ENCODE measurements at places on chromosomes 3 and 15.
A peak's percentile ranks its signal among the peaks of the same experiment; 100 is the strongest.

DNA sequence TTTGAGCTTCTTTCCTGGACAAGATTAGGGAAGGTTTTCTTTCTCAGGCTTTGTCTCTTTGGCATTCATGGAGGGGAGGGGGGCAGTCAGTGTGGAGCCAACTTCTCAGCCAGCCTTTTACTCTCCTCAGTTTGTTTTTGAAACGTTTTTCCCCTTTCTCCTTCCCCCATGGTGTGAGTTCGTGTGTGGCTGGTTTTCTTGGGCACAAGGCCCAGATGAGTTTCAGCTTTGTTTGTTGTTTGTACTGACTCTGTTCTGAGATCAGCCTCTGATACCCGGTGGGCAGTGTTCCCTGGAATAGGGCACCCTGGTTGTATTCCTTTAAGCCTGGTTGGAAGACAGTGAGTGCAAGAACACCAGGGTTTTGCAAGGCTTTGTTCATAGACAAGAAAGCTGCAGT, 168.2 kb upstream of the RARB start:
- no peak for DNase-seq

DNA sequence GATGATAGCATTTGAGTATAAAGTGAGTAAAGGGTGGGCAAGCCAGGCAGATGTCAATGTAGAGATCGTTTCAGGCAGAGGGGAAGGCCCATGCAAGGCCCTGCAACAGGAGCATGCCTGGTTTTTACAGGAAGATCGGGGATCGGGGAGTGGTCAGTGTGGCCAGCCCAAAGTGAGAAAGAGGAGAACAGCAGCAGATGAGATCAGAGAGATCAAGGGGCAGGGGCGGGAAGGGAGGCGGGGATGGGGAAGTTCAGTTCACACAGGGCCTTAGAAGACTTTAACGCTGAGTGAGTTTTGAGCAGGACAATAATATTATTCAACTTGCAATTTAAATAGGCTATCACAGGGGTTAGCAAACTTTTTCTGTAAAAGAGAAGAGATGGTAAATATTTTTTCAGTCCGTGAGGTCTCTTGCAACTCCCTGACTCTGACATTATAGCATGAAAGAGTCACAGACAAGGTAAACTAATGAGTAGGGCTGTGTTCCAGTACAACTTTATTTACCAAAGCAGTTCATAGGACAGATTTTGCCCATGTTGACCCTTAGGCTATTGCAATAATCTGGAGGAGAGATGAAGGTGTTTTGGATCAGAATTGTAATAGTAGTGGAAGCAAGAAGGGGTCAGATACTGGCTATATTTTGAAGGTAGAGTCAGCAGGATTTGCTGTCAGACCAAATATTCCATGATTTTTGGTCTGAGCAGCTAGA, 12.4 kb upstream of the CD47 start:
- DNase-seq, result no peak

- DNase-seq, result peak; percentile 49
These were observed 9.7 kb downstream of the EOMES start for GRCh38 chr3:27712136-27713077.

DNA sequence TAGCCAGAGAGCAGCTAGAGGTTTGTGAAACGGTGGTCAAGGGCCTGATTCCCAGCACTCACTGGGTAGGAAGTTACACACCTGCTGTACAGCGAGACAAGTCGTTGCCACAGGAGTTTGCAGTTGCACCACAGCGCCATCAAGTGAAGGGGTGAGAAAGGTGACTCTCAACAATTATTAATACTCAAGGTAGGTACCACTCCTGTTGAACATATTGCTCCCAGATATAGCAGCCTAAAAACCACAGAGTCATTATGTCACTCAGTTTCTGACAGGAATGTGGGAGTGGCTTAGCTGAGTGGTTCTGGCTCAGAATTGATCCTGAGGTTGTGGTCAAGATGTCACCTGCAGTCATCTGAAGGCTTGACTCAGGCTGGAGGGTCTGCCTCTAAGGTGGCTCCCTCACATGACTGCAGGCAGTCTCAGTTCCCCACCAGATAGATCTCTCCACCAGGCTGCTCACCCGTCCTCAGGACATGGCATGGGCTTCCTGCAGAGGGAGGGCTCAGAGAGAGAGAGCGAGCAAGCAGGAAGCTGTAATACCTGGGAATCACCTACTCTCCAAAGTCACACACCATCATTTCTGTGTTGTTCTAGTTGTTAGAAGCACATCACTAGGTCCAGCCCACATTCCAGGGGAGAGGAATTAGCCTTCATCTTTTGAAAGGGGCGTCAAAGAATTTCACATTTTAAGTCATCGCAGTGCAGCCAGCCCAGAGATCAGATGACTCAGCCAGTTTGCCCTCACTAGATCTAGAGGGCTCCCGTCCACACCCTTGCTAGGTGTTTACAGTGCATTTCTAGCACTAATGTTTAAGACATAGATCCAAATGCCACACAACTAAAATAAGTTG, 17.0 kb upstream of the ANO10 start:
- no peak for DNase-seq

DNA sequence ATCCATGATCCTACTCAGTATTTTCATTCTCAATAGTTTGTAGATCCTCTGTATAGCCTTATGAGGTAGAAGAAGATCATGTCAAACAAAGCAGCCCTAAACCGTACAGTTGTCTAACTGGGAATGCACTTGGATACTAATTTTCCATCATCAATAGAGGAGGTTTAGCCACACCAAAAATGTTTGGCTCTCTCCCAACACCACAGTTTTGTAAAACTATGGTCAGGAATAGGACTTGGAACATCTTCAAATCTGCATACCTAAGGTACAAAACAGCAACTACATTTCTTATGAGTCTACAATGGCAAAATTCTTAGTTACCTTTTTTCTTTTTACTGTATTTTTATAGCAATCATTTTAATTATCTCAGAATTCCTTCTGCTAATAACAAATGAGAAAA, 1001.6 kb downstream of the ROBO2 start:
- DNase-seq, result no peak

DNA sequence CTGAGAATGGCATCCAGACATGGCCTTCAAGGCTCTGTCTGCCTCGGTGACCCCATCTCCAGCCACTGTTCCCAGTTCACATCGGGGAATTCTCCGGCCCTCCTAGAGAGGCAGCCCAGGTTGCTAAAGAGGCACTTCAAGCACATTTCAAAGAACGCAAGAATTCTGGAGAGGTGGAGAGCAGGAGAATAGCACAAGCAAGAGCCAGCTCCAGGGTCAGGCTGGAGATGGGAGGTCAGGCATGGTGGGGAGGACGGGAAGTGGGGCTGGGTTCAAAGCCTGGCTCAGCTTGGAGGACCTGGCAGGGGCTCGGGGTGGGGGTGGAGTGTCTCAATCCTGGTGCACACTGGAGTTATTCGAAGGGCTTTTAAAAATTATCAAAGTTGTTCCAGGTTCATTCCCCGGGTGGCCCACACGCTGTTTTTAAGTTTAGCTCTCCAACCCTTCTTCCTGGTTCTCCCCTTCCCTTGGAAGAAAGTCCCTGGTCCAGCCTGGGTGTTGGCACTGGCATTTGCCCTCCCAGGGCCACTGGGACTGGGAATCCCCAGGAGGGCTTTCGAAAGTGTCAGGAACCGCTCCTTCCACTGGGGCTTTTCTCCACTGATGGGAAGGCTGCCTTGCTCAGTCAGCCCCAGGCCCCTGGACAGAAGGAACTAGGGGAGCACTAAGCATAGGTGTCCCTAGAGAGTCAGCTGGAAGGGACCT, 35.8 kb downstream of the ZNF710 start:
- no peak for DNase-seq

- no peak for DNase-seq
These were observed 385.6 kb downstream of the NR2F2 start for GRCh38 chr15:96716075-96716474.

DNA sequence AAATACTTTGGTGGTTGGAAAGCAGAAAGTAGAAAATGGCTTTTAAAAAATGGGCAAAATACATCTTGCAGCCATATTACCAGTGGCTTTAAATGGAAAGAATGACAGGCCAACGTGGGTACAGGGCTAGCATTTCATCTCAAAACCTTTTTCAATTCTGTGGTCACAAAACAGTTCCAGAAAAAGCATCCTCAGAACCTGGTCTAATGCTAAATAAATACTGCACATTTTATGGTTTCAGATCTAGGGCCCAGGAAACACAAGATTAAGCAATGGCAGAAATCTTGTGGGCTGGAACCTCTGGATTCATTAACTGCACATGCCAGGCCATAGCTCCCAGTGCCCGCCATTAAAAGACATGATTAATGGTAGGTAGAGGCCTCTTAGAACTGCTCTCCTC, 470.2 kb upstream of the RASGRP1 start:
- no peak for DNase-seq

DNA sequence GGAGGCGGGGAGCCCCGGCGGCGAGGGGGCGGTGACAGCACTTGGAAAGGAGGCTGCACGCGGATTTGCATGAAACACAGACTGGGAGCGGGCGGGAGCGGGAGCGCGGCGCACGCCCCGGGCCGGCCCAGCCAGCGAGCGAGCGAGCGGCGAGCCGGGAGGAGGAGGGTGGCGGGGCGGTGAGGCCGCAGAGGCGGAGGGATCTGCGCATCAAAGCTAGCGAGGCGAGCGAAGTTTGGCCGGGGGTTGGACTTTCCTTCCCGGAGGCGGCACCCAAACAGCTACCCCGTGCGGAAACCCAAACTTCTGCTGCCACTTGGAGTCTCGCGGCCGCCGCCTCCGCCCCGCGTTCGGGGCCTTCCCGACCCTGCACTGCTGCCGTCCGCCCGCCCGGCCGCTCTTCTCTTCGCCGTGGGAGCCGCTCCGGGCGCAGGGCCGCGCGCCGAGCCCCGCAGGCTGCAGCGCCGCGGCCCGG, at the start of gene SMAD3:
SMAD3 (plus strand) TSS at position 72 of the 475 bp plus-strand sequence. CDS start 553 bp downstream, outside the sequence.
- peak; percentile 60 for DNase-seq

- no peak for DNase-seq
These were observed 45.9 kb downstream of the SUMF1 start for GRCh38 chr3:4421121-4421520.

- DNase-seq, result no peak
These were observed 57.0 kb downstream of the FRMD4B start for GRCh38 chr3:69328963-69329302.

GRCh38 chr15:89746386-89746780, 4.7 kb downstream of the MESP1 start:
- no peak for DNase-seq

GRCh38 chr15:40106203-40107161, 2.2 kb downstream of the BMF start:
- no peak for DNase-seq

DNA sequence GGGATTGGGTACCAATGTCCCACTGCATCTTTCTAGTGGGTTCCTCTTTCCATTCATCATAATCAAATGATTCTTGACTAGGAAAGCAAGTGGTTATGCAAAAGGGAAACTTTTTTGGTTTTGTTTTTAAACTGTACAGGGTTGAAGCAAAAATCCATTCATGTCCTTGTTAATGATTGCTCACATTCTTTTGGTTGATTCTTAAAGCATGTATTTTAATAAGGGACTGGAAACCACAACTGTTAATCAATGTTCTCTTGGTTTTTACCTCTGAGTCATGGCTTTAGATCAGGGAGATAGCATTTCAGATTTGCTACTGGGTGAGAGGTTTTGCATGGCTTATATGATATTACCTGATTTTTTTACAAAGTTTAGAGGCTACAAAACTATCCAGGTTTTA, 371.7 kb upstream of the RGMA start:
- no peak for DNase-seq

DNA sequence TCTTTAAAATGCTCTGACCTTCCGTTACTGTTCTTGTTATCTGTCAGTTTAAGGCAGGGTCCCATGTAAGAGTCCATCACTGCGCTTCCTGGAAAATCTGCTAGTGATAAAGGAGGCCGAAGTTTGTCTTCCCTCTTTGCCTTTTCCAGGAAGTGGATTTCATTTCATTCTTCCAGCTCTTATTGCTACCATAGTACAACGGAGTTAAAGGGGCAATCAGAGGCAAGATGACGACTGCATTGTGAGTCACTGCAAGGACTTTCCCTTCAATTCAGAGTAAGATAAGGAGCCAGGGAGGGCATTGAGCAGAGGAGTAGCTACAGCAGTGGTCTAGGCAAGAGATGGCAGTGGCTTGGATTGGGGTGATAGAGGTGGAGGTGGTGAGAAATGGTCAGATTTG, 17.2 kb upstream of the DET1 start:
- no peak for DNase-seq

DNA sequence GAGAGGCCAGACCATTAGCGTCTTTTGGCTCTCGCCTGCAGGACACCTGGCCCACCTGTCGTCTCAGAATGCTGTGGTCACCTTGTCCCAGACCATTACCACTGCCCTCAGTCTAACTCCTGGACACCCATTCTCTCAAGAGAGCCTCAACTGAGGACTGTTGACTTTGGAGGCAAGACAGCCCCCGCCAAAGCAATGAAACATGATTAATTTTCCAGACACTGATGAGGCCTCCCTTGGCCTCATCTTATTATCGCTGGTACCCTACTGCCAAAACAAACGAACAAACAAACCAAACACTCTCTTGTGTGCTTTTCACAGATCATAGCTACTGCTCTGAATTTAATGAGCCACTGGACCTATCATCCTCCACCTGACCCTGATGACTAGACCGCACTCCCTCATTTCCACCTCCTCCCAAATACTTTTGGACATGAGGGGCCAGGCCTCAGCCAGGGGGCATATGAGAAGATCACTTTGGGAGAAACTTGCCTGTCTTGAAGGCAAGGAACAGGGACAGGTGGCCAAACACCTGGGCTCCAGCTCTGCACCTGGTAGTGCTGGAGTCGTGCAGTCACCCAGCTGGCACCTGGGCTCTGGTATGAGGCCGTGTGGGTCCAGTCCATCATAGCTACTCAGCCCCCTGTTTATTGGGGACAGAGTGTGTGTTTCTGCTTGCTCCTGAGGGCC, 27.6 kb downstream of the ALS2CL start:
- no peak for DNase-seq

- no peak for DNase-seq
These were observed 38.1 kb downstream of the SRGAP3 start for GRCh38 chr3:9211155-9211950.

DNA sequence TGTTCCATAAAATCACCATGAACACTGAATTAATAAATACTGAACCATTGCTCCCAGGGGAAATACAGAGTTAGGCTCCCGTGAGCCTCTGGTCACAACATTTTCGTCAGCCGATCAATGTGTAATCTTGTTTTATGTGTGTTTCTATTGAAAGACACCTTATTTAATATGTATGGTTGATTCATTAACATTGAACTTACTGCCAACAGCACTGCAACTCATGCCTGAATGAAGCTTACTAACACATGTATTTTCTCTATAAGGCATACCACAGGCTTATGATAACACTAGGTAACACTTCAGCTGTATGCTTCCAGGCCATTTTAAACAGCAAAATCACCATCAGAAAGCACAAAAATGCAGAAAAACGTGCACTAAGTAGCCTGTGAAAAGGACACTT, 9.1 kb upstream of the REC114 start:
- no peak for DNase-seq

- DNase-seq, result no peak
These were observed 524.5 kb downstream of the SHQ1 start for GRCh38 chr3:72323773-72324172.

DNA sequence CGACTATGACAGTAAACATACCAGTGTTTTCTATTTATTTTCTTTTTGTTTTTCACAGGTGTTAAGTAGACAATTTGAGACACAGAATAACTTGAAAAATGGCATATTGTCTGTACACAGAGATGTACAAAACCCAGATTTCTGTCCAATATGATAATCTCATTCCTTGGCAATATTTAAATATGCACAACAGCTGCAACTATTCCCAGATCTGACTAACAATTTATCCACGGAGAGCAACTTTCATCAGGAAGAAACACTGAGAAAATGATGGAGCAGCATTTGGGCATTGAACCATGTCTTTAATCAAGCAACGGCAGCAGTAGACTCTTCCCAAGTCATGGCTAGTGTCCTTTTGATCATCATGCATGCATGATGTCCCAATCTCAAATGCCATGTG, 452.6 kb downstream of the ZPLD1 start:
- no peak for DNase-seq

Measured in stimulated activated CD4-positive, alpha-beta T cell treated with anti-CD3 and anti-CD28 coated beads, TNF-alpha, amount 100 ng/mL, for 4 hours (primary cell).